Stimulated activated CD4-positive, alpha-beta T cell treated with anti-CD3 and anti-CD28 coated beads, TNF-alpha, amount 100 ng/mL, for 4 hours (primary cell): ENCODE measurements at places on chromosomes 12 and 14.

DNA sequence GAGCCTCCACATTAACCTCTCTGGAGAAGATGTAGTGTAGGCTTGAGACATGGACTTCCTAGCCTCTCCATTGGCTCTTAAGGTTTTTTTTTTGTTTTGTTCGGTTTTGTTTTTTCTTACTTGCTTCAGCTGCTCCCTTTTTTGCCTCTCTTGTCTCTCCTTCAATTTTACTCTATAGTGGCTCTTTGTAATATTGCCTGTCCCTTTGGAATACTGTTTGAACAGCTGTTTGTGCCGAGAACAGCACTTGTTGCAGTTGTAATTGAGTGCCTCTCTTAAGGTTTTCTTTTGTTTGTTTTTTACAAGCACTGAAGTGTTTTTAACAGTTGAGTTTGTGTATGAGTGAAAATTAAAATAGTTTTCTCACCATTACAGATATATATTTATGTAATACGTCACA lies 567.7 kb downstream of the LRFN5 start:
- DNase-seq = no peak

DNA sequence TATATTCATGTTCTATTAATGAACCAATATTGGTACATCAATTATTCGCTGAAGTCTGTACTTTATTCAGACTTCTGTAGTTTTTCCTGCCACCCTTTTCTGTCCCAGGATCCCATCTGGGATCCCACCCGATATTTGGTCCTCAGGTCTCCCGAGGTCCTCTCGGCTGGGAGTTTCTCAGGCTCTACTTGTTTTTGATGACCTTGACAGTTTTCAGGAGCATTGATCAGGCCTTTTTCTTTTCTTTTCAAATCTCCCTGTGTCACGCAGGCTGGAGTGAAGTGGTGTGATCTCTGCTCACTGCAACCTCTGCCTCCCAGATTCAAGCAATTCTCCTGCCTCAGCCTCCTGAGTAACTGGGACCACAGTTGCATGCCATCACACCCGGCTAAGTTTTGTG lies 11.2 kb downstream of the BRI3BP start:
- DNase-seq = no peak

DNA sequence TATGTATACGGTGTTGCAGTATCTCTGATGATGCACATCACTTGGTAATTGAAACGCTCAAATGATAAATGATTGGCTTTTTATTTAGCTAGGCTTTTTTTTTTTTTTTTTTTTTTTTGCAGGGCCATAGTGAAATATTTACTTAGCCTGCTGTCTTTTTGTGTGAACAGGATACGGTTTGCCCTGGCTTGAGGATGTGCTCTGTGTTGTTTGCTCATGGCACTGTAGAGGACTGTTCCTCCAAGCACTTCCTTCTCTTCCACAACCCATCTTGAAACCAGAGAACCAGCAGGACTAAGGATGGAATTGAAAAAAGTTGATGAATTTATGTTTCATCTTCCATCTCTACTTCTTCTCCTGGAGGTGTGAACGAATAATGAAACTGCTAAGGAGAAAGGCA lies 15.5 kb upstream of the SSPN start:
- DNase-seq = no peak

DNA sequence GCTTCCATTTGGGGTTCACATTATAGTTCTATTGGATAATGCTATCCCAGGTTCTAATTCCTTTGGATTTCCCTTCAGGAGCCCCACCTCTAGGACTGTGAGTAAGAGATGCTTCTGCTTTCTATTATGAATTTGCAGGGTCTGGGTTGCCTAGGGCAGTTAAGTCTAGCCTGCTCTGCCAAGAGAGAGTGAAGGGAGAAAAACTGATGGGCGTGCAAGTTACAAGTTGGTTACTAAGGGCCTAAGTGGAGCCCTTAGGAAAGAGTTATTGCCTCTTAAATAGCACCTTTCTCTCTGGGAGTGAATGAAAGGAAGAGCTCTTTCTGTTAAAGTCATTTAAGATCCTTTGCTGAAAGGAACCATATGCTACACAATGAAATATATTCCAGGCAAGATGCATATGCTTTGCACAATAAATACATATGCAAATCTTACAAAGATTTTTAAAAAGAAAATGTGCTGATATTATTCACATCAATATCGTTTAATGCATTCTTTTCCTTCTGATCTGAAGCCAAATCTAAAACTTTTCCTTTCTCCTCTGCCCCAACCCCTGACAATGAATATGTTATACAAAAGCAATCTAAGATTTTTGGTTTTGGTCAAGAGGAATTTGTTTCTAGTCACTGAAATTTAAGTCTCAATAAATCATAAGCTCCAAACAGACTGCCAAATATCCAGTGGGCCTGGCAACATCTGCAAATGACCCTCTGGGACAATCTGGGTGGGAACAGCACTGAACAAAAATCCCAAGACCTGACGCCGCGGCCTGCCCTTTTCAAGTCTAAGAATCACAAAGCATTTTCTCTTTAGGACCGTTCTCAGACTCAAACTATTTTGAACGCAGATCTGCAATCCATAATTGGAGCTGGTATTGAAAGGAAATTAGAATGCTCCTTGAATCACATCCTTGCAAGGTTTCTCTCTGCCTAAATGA lies 586.7 kb downstream of the ETNK1 start:
- DNase-seq = no peak

DNA sequence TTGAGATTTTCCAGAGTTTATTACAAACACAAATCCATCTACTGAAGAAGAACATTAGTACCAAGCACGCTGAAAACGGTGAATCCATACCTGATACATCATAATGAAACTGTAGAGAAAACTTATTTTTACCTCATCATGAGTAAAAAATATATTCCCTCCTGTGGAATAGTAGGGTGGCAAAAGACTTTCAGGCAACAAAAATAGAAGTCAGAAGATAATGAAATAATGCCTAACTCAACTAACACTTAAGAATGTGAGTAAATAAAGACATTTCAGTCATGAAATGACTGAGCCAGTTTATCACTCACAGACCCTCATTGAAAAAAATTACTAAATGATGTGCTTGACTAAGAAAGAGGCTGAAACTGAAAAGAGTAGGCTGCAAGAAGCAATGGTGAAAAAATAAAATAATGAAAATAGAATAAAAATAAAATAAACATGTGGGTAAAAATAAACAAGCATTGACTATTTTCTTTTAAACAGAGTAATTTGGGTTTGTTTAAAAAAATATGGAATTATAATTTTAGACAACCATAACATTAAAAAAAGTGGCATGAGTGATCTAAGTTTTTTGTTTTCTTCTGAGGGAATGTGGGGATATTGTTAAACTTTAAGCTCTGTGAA lies 148.6 kb downstream of the ASCL1 start:
- no peak for DNase-seq

GRCh38 chr12:52768479-52769200 lies 8.5 kb downstream of the KRT76 start:
- no peak for DNase-seq

- DNase-seq = no peak
Observed at GRCh38 chr12:8590842-8591545, 21.7 kb downstream of the AICDA start.

GRCh38 chr12:110533607-110534006 lies 31.5 kb downstream of the RAD9B start:
- DNase-seq = no peak

DNA sequence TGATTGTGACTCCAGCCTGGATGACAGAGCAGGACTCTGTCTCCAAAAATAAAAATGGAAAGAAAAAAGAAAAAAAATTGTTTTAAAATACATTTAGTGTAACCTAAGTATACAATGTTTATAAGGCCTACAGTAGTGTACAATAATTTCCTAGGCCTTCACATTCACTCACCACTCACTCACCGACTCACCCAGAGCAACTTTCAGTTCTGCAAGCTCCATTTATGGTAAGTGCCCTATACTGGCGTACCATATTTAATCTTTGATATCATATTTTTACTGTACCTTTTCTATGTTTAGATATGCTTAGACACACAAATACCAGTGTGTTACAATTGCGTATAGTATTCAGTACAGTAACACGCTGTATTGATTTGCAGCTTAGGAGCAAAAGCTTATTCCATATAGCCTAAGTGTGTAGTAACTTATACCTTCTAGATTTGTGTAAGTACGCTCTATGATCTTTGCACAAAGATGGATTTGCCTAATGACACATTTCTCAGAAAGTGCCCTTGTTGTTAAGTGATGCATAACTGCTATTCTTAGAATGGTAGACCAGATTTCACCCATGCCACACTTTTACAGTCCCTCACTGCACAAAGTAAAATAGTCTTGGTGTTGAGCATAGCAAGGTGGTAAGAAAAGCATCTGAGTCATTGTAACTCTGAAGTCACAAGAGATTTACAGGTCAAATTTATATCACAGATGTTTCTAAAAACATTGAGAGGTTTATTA lies 151.9 kb downstream of the LRRK2 start:
- no peak for DNase-seq

DNA sequence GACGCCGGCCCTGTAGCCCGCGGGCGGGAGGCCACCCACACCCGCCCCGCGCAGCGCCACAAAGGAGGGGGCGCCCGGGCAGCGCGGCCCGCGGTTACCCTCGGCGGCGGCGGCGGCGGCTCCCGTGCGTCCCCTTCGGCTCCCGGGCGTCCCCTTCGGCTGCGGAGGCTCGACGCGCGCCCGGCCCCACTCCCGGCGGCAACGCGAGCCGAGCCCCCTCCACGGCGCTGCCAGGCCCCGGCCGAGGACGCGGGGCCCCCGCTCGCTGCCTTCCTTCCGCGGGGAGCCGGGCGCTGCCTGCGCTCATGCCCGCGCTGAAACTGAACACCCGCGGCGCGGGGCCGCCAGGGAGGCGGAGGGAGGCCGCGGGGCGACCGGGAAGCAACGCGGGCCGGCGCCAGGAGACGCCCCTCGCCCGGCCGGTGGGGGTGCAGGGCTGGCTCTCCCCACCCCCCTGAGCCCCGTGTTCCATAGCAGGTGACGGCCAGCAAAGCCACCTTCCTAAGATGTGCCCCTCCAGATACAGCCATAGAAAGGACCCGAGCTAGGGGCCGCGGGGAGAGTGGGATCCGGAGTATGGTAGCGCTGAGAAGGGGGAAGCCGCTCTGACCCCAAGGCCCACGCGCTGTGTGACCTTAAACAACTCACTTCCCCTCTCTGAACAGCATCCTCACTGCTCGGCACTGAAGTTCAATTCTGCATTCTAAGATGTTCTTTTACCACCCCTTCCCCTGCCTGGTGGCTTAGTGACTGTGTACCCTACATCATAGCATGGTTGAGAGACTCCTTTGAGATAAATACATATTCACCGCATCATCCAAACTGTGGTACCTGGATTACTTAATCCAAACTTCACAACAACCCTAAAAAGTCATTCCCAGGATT lies 42.8 kb downstream of the KDM2B start:
- DNase-seq = no peak

DNA sequence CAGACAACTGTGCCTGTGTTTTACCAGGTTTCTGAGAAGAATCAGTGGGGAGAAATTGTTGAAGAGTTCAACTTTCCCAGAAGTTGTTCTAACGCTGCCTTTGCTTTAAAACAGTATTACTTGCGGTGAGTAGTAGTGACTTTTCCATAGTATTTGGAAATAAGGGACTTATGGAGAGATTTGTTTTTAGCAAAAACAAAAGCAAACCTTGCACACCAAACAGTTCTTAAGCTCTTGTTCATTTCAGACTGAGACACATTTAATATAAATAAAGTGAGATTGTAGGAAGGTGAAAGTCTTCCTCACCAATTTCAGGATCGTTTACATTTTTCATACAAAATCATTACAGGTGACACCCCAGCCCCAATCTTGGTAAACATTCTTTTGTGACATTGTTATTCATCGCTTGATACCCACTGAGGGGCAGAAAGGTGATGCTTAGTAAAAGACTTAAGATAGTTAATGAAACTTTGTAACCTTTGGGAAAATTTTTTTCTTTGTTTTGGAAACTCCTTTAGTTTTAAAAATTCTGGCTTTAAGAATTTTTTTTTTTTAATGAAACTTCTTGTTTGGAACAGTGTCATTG lies 1.8 kb downstream of the ARID2 start:
- DNase-seq = no peak

GRCh38 chr12:93104535-93104934 lies 175.4 kb upstream of the EEA1 start:
- no peak for DNase-seq

GRCh38 chr12:92421042-92421441 lies 275.4 kb upstream of the BTG1 start:
- DNase-seq = no peak

DNA sequence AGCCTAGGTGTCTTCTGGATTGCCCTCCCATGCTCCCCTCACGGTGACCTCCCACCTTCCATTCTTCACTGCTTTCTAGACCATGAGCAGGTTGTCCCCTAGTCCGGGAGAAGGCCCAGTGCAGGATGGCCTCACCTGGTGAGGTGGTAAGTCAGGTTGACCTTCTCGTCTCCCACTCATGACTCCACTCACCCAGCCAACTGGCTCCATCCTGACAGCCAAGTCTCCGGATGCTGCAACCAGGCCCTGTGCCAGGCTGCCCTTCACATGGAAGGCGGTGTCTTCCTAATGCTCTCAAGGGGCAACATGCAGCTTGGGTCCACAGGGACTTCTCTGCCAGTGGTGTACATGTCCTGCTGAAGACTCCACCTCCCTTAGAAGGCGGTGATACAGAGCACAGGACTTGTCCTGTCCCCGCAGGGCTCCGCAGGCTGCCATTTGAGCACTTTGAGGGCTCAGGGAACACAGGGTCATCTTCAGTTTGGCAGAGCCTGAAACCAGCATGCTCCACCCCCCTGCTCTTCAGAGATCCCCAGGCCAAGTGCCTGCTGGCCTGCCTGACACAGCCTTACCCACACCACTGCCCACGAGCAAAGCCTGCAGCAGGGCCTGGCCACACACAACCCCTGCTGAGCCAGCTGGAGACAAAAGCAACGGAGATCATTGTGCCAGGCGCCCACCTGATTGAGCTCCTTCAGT lies 25.4 kb downstream of the BATF start:
- DNase-seq = no peak

DNA sequence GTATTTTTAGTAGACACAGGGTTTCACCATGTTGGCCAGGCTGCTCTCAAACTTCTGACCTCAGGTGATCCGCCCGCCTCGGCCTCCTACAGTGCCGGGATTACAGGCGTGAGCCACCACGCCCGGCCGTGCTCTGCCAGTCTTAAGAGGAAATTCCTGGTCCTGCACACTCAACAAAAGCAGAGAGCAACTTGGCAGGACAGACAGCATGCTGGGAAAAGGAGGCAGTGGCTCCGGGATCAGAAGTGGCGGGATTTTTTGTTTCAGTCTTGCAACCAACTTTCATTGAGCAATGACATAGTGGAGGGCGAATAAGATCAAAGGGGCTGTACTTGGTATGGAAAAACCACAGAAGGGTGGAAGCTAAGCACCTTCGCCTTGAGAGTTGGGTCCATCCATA lies 2.1 kb downstream of the CKAP4 start:
- no peak for DNase-seq

- DNase-seq = no peak
Observed at GRCh38 chr12:116431677-116432300, 127.4 kb upstream of the MAP1LC3B2 start.
